ENCODE measurements at places on chromosomes 5 and 9. TPM values are rescaled to one million over a fixed set of nuclear protein-coding genes. Genes with fewer than 3 reads are reported as not detected.

The PNPLA7 gene
- total RNA-seq: 1.3 TPM

The IL13 gene
- not detected for total RNA-seq

The GLDC gene
- total RNA-seq: 145 TPM

The PCDHB11 gene
- total RNA-seq: 0.92 TPM

The VCAN gene
- 276 TPM for total RNA-seq

The IGIP gene
- total RNA-seq: 1.2 TPM

The BARHL1 gene
- total RNA-seq: not detected

The C5orf52 gene
- not detected for total RNA-seq

The LCP2 gene
- total RNA-seq: 0.37 TPM

The HNRNPAB gene
- 414 TPM for total RNA-seq

The CTSV gene
- total RNA-seq: 68.4 TPM

The TRIM36 gene
- 20.0 TPM for total RNA-seq

The TMEM252 gene
- total RNA-seq: not detected

The BTNL9 gene
- total RNA-seq: 1.8 TPM

The DOK3 gene
- 9.0 TPM for total RNA-seq

The TICAM2 gene
- 1.0 TPM for total RNA-seq

The IDNK gene
- 0.69 TPM for total RNA-seq

The FAM221B gene
- not detected for total RNA-seq
